ENCODE measurements at places on chromosomes 2 and 18.

DNA sequence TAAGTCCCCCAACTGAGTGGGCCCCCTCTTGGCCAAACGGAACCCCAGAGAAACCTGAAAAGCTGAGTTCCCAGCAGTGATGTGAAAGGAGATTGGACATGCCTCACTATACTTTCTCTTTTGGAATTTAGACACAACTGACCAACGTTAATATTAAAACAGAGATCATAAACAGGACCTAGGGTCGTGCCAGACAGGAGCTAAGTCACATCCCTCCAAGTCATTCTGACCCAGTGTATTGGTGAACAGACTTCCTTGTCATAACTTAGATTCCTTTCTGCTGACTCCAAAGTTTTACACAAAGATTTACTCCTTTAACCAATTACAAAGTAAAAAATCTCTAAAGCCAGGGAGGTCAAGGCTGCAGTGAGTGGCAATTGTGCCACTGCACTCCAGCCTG is 46.9 kb downstream of the UXS1 start:
- DNase-seq: no peak

DNA sequence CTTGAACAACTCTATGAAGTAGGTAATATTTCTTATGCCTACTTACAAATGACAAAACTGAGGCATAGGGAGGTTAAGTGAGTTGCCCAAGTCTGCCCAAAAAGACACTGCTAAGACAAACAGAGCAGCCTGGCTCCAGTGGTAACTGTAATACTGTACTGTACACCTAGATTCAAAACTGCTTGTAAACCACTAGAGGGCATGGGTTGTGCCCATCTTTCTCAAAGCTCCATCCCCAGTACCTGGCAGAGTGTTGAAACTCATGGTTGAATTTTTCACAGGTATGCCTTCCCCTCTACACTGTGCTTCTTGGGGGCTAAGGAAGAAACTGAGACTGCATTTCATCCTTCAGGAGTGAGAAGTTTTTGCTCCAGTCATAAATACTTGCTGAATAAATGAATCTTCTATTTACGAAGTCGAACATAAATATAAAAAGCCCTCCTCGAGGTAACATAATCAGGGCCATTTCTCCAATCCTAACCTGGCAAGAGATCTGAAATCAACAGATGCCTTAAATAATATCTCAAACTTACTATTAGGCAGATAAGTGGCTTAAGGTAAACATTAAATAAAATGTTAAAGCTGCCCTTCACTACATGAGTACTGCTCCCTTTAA is 2.0 kb downstream of the PPP4R1 start:
- DNase-seq: peak; percentile 46

- DNase-seq: no peak
Observed at GRCh38 chr18:12883372-12883683, 709 bp downstream of the PTPN2 start.

DNA sequence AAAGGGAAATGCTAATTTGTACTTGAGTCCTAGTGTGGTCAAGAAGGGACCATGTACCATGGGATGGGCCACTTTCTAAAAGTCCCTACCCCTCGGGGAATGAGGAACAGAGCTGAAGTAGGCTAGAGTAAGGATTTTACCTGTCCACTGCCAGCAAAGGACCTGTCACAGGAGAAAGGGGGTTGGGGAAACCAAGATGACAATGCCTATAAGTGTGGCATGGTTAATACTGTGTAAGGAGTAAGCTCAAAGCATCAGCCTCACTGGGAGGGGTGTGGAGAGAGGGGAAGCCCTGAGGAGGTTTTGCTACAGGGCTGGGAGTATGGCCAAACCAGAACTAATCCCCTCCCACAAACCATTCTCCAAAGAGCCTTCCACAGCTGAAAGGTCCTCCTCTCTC is 15.8 kb downstream of the GKN2 start:
- no peak for DNase-seq

DNA sequence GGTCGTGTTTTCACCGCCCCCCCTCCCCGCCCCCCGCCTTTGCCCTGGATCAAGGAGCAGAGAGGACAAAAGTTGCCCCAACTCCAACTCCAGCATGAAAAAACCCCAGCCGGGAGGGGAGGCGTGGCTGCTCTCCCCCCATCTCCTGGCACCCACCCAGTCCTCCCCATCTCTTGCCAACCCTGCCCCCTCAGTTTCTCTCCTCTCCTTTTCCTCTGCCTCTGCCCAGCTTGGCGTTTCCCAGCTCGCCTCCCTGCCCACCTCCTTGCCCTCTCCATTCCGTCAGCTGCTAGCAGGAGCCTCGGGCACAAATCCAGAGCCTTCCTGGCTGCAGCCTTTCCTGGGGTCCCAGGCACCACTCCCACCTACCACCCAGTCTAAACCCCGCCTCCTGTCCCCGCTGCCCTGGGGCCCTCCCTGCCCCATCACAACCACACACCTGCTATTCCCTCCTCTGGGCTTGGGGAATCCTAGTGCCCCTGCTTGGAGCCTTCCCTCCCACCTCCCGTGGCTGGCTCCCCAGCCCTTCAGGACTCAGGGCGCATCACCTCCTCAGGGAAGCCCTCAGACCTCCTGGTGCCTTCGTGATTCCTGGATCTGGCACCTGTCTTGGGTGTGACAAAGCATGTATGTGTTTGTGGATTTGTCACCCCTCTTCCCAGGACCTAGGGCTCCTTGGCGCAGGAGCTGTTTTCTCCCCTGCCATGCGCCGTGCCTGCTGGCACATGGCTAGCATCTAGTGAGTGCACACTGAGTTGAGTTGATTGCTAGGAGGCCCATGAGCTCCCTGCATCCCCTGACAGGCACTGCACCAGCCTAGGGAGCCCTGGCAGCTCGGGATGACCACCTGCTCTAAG is 209.1 kb downstream of the TFCP2L1 start:
- DNase-seq: no peak

- no peak for DNase-seq
Observed at GRCh38 chr18:22394428-22394827, 23.3 kb downstream of the CTAGE1 start.

DNA sequence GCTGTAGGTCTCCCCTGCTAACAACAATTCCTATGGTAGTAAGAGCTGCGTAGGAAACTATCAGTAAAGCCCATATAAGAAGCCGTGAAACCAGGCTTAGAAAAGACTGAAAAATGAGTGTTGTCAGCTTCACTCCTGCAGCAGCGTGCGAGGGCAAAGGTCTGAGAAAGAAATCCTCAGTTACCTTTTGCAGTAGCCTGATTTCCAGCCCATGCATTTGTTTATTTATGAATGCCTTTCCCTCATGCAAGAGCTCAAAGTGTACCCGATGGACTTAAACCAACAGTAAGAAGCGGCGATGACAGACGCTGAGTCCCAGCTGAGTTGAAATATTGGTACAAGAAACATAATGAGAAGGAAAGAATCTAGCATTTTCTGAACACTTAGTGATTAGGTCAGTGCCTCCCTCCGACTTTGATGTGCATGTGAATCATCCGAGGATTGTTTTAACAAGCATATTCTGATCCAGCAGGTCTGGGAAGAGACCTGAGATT is 15.0 kb upstream of the POLI start:
- DNase-seq: no peak

DNA sequence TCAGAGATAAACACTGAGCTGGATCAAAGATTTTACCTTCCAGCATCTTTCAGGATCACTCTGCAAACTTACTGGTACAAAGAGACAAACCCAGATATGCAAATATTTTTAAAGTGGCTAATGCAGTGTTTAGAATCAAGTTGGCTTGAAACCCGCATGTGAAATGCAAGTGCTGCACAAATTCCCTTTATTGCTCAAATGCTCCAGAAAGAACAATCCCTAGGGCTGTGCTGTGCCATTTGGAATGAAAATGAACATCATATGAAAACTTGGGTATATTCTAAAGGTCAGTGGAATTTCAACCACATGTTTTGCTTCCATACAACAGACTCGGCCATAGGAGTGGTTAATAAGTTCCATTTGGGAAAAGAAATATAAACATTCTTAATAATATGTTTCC is 139.1 kb downstream of the VWC2L start:
- DNase-seq: no peak

GRCh38 chr2:138291805-138292204 is 209.8 kb upstream of the SPOPL start:
- DNase-seq: no peak

GRCh38 chr2:191686729-191687128 is 8.8 kb downstream of the NABP1 start:
- DNase-seq: no peak

GRCh38 chr18:2826581-2826980 is 20.2 kb upstream of the EMILIN2 start:
- no peak for DNase-seq

DNA sequence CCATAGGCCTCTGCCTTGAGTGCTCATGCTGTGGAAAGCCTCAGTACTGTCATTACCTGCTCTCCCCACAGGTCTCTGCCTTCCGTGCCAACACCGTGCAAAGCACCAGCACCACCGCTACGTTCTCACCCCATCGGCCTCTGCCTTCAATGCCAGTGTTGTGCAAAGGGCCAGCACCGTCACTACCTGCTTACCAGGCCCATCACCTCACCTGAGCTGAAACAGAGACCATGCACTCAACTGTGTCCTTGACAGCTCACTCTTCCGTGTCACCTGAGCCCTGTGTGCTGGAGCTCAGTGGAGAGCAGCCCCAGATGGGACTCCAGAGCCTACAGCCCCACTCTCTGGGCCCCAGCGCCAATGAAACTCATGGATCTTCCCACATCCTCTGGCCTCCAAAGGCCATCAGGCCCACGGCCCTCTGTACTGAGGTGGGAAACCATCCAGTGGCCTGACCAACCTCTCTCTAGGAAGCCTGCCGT is 62.7 kb downstream of the ZNF516 start:
- no peak for DNase-seq

DNA sequence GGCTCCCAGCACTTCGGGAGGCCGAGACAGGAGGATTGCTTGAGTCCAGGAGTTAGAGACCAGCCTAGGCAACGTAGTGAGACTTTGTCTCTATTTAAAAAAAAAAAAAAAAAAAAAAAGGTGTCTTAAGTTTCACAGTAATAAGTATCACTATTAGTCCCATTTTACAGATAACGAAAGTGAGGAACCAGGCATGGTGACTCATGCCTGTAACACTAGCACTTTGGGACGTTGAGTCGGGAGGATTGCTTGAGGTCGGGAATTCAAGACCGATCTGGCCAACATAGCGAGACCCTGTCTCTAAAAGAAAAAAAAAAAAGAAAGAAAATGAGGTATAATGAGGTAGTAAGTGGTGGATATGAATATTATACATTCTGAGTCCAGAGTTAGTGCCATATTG is 2.5 kb downstream of the KCNJ13 start:
- DNase-seq: no peak

- DNase-seq: no peak
Observed at GRCh38 chr2:31694444-31694843, 113.7 kb upstream of the SRD5A2 start.

GRCh38 chr18:21656402-21656801 is 44.3 kb downstream of the SNRPD1 start:
- DNase-seq: no peak

GRCh38 chr2:207321514-207321913 is 155.8 kb upstream of the KLF7 start:
- no peak for DNase-seq

- DNase-seq: no peak
Observed at GRCh38 chr2:162482463-162482862, 138.5 kb downstream of the GCA start.

All from activated naive CD4-positive, alpha-beta T cell treated with anti-CD3 and anti-CD28 coated beads, Interleukin-2, amount 10 ng/mL, durations not matched to agents 7 days and 5 days (primary cell).